Activated T-helper 1 cell treated with anti-CD3 and anti-CD28 coated beads, Interleukin-2, amount 50 U/mL, for 16 hours (primary cell): ENCODE measurements at places on chromosomes 2 and 18.

- DNase-seq = no peak
Observed at GRCh38 chr18:5942591-5942990, 47.3 kb upstream of the TMEM200C start.

- no peak for DNase-seq
Observed at GRCh38 chr2:69077252-69077950, 64.4 kb downstream of the ANTXR1 start.

DNA sequence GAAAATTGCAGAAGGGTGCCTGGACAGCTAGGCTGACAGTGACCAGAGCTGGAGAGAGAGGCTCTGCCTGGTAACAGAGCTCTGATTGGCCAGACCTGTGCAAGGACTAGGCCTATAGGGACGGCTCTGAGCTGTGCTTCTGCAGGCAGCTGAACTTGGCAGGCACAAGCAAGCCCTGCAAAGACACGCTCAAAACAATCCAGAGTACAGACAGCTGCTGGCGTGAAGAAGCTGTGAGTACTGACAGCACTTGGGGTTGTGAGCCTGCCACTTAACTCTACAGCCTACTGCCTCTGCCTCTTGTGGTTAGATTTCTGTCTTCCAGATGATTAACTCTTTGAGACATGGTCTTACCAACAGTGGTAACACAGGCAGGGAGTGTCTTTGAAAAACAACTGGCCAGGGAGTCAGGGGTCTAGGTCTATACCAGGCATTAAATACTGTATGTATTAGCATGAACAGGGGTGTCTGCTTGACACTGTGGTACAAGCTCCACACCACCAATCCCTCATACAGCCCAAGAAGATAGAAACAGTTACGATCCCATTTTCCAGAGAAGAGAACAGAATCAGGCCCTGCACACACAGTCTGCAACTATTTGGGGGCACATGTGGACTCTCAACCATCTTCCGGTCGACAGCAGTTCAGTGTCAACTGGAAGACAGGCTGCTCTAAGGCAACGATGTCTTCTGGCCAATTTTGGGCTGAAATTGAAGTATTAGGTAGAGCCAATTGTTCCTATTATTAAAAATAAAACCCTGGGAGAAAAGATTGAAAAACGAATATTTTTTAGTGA lies 568.4 kb downstream of the TNS1 start:
- DNase-seq = no peak

DNA sequence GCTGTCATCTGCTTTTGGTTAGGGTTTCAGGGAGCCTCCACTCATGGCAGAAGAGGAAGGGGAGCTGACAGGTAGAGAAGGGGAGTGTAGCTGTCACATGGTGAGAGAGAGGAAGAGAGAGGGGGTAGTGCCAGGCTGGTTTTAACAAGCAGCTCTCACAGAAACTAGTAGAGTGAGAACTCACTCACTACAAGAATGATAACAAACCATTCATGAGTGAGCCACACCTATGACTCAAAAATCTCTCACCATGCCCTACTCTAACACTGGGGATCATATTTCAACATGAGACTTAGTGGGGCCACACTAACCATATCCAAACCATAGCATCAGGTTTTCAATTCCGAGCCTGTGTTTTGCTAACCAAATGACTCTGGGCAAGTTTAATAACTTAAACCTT lies 274.9 kb upstream of the VWC2L start:
- no peak for DNase-seq

GRCh38 chr2:83172841-83173240 lies 1286.2 kb downstream of the SUCLG1 start:
- no peak for DNase-seq

DNA sequence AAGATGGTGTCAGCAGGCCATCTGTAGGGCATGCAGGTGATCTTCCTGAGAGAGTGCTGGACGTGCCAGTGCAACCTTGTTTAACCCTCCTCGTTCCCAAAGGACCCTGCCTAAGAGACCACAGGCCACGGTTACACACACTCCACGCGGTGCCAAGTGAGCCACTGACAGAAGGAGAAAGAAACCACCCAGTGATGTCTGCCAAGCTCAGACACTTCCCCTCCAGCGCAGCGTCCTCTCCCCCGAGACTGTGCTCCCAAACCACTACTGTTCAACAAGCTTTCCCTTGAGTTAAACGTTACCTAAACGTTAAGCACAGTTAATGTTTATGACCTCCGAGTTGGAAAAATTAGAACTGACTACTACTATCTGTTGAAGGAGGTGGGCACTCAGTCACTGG lies 119.1 kb upstream of the NCK2 start:
- no peak for DNase-seq

GRCh38 chr18:61350578-61350977 lies 17.3 kb downstream of the CDH20 start:
- DNase-seq = no peak

DNA sequence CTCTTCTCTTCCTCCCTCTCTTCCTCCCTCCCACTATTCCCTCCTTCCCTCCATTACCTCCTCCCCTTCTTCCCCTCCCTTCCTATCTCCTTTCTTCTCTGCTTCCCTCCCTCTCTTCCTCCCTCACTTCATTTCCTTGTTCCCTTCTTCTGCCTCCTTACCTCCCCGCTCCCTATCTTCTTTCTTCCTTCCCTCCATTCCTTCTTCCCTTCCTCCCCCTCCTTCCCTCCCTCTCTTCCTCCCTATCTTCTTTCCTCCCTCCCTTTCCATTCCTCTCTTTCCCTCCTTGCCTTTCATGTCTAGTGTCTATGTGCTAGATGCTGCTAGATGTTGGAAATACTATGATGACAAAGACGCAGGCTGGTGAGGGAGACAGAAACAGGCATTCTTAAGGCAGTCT lies 246.0 kb downstream of the TDRD15 start:
- DNase-seq = no peak

- no peak for DNase-seq
Observed at GRCh38 chr18:9494778-9495331, 19.5 kb downstream of the RALBP1 start.

DNA sequence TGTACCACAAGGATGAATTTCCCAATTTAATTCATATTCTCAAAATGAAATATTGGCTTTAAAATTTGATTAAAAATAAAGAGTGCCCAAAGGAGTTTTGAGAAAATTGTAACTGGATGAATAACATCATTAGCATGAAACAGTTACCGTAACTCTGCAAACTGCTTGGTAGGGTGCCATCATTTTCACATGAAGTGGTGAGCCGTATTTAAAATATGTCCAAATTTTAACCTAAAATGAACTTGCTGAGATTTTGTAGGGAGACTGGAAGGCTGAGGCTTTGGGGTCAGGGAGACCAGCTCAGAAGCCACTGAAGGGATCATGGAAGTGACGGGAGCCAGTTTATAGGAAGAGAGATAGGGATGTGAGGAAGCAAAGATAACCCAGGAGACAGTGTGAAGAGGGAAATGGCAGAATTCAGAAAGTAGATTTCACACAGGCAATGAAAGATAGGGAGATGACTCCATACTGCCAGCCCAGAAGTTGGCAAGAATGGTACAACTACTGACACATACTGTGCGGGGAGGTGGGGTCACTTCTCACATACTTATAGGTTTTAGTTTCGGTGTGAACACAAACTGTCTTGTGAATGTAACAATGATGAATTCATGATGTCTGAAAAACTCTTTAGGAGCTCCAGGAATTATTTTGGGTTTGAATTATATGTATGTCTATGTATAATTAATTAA lies 53.8 kb downstream of the EFEMP1 start:
- no peak for DNase-seq

GRCh38 chr2:26537826-26538475 lies 60.0 kb upstream of the OTOF start:
- DNase-seq = no peak

- DNase-seq = no peak
Observed at GRCh38 chr2:151336863-151337371, 20.5 kb upstream of the TNFAIP6 start.

DNA sequence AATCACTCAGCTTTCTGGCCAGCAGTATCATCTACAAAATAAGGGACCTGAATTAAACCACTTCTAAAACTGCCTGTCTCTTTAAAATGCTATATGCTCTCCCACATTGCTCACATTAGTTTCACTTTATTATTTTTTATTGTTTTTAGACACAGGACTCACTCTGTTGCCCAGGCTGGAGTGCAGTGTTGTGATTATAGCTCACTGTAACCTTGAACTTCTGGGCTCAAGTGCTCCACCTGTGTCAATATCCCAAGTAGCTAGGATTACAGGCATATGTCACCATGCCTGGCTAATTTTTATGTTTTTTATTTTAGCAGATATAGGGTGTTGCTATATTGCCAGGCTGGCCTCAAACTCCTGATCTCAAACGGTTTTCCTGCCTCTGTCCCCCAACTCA lies 591.3 kb upstream of the ZNF804A start:
- DNase-seq = no peak

- DNase-seq = no peak
Observed at GRCh38 chr2:121309801-121310200, 24.8 kb upstream of the TFCP2L1 start.

DNA sequence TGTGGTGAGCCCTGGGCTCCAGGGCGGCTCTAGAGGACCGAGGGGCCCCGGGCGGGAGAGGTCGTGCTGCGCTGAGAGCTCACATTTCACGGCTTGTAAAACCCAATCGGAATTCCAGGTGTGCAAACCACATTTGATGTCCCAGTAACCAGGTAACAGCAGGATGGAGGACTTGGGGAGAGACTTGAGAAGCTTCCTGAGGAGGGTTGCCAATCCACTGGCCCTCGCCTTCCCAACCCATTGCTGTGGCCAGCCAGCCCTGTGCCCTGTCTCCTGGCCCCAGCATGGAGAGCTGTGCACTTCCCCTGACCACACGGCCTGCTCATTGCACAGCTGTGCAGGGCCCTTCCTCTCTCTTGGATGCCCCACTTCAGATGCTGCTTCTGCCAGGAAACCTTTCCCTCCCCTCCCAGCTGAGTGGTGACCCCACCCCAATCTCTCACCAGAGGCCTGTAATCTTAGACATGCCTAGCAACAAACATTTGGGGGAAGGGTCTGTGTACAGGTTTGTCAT lies 39.6 kb downstream of the ASB1 start:
- DNase-seq = no peak

- DNase-seq = no peak
Observed at GRCh38 chr2:65729246-65729645, 296.8 kb upstream of the SPRED2 start.

- no peak for DNase-seq
Observed at GRCh38 chr2:164182116-164182627, 439.1 kb downstream of the GRB14 start.

- DNase-seq = no peak
Observed at GRCh38 chr2:212995920-212996319, 155.5 kb downstream of the IKZF2 start.

GRCh38 chr2:178191511-178191910 lies 2.8 kb upstream of the OSBPL6 start:
- no peak for DNase-seq

DNA sequence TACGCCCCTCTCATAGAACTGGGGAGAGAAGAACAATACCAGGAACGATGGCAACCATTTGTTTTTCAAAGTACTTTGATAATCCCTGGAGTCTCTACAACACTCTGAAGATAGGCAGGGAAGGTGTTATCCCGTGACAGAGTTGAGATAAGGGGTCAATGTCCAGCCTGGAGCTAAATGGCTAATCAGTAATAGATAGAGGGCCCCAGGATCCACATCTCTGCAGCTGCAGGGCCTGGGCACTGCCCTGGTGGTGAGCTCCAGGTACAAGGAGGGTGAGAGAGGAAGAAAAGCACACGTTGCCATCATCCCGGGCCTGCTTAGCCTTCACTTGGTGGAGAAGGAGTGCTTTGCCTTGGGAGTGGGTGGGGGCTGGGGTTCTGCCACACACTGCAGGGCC lies 260.6 kb downstream of the PRKCE start:
- DNase-seq = no peak

DNA sequence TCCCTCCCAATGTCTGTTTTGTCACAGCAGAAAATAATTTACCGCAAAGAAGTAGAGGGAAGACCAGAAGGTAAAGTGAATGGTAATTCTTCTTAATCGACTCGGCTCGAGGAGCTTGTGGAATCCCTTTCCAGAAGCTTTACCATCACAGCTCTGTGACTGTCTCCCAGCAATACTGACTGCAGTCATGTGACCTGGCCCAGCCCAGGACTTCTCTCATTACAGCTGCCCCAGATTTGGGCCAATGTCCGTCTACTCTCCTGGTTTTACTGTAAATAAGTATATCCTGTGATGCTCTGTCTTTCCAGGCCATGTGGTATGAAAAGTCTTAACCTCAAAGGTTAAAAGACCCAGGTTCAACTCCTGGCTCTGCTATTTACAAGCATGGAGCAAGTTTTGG lies 18.9 kb upstream of the ELOA2 start:
- no peak for DNase-seq

GRCh38 chr18:5893956-5894610 lies 1.2 kb downstream of the TMEM200C start:
- no peak for DNase-seq

DNA sequence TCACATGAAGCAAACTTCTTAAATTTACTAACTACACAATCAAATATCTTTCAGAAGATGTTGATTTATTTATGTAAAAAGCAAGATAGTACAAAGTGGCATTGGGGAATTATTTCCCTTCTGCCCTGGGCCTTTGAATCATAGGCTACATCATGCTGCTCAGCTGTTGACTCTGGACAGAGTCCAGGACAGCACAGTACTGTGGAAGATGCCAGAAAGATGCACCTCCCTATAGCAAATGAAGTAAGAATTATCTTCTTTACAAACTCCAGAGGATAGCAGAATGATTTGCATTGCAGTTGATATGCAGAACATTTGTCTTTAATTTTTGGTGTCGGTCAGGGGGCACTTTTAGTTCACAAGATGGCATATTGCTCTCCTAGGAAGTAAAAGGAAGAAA lies 1354.5 kb upstream of the ZEB2 start:
- no peak for DNase-seq

GRCh38 chr18:32831781-32832180 lies 59.0 kb upstream of the KLHL14 start:
- DNase-seq = no peak

GRCh38 chr2:108226564-108226963 lies 13.2 kb upstream of the SULT1C3 start:
- no peak for DNase-seq

- no peak for DNase-seq
Observed at GRCh38 chr2:151650456-151650855, 83.8 kb downstream of the NEB start.

DNA sequence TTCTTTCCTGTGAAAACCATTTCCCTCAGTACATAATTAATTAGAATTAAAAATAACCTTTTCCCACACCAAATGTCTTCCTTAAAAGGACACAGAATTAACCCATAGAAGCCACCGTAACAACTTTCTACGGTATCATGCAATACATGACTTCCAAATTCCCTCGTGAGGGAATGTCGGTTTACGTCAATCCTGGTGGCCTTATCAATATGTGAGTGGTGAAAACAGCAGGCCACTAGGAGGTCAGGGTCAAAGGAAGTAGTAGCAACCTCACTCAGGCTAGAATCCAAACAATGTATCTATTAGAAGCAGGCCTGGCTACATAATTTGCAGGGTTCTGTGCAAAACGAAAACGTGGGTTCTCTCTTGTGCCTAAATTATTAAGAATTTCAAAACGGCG lies 112.2 kb downstream of the GAREM1 start:
- DNase-seq = no peak
